ENCODE measurements at places on chromosomes 13 and 19.

GRCh38 chr13:99435998-99436397 lies 65.3 kb upstream of the TM9SF2 start:
- no peak for DNase-seq

DNA sequence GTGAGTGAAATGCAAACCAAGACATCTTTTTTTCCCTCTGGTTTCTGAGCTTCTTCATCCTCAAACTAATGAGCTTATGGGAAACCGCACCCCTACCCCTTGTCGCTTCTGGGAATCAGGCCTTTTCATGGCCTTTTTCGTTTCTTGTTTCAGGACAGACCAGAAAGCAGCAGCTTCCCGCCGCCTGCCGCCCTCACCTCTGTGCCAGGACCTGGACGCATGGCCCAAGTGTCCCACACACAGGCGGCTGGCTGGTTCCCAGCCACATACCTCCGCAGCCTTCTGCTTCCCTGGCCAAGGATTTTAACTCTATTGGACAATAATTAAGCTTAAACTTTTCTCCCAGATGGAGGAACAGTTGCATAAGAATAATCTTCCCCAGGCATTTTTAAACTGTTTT lies 114.1 kb upstream of the SLITRK1 start:
- DNase-seq: no peak

- DNase-seq: no peak
Observed at GRCh38 chr13:46810440-46810839, 13.5 kb upstream of the ESD start.

- DNase-seq: no peak
Observed at GRCh38 chr19:37007587-37008220, 70.5 kb upstream of the ZNF420 start.

All from GM04503 (cell line).